Activated gamma-delta T cell treated with anti-CD3 and anti-CD28 coated beads, Interleukin-2, amount 50 U/mL, for 16 hours (primary cell): ENCODE measurements at places on chromosomes 6 and 20.

DNA sequence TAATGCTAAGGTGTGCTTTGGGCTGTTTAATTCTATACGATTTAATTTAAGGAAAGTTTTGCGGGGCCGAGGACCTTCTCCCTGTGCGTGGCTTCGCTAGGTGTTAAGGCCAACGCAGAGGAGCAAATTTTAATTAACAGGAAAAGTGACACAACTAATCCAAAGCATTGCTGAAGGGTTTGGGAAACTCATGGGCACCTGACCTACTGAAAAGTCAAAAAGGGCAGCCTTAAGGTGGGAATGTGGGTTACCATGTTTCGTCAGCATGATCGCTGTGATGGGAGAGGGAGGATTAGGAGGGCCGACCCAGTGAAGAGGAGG lies 415 bp upstream of the CUL9 start:
- DNase-seq, result no peak

GRCh38 chr6:12605888-12606345 lies 110.7 kb upstream of the PHACTR1 start:
- no peak for DNase-seq

DNA sequence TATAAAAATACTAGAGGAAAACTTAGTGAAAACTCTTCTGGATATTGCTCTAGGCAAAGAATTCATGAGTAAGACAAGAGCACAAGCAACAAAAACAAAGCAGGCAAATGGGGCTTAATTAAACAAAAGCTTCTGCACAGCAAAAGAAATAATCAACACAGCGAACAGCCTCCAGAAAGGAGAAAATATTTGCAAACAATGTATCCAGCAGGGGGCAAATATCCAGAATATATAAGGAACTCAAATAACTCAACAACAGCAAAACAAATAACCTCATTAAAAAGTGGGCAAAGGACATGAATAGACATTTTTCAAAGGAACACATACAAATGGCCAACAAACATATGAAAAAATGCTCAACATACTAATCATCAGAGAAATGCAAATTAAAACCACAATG lies 17.1 kb upstream of the HECA start:
- no peak for DNase-seq

DNA sequence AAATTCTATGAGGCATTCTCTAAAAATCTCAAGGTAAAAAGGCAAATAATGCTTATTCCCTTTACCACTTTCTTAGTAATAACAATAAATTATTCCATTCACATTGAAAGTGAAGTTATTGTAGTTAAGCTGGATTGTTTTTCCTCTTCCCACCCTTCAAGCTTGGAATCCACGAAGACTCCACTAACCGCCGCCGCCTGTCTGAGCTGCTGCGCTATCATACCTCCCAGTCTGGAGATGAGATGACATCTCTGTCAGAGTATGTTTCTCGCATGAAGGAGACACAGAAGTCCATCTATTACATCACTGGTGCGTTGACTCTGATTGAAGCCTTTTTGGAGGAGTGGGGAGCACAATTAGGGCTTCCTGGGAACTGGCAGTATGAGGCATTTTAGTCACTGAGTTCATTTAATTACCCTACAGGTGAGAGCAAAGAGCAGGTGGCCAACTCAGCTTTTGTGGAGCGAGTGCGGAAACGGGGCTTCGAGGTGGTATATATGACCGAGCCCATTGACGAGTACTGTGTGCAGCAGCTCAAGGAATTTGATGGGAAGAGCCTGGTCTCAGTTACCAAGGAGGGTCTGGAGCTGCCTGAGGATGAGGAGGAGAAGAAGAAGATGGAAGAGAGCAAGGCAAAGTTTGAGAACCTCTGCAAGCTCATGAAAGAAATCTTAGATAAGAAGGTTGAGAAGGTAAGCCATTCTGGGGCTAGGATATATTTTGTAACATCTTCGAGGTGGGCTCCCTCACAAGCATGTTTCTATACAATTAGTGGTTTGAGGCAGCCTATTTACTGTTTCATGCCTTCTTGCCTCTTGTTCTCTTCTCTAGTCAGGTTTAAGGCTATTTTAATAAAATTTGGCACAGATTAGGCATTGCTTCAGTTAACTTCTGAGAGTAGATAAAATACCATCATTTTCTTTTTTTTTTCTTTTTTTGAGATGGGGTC lies 4.9 kb downstream of the HSP90AB1 start:
- DNase-seq, result no peak

GRCh38 chr6:111585974-111586315 lies 19.7 kb downstream of the TRAF3IP2 start:
- no peak for DNase-seq
